A673 (cell line): ENCODE measurements at places on chromosomes 2 and 18. TPM values are rescaled to one million over a fixed set of nuclear protein-coding genes. Genes with fewer than 3 reads are reported as not detected.

DNA sequence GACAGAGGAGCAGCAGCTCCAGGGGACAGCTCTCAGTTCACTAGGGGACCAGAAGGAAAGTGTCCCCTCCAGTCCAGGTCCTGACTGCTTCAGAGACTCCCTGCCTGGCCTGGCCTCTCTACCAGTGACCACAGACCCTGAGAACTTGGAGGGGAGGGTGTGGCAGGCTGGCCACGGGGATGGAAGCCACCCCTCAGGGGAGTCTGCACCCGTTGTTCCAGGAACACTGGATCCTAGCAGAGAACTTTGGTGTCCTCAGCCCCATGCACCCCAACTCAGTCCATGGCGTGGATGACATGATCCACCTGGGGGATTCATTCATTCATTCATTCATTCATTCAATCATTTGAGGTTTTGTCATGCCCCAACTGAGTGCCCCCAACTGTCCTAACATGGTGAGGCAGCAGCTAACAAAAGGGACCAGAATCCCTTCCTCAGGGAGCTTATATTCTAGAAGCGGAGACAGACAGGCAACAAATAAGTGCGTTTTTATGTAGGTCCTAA is 31.9 kb downstream of the MYO7B start:
- DNase-seq: no peak

Gene POTEC
- total RNA-seq: not detected in 2 replicates

Gene ELOA2
- not detected in 2 replicates for total RNA-seq

Gene GRB14
- 0.55 and 0.73 TPM in 2 replicates for total RNA-seq

GRCh38 chr2:223328578-223328977 is 273.6 kb downstream of the SCG2 start:
- DNase-seq: no peak

DNA sequence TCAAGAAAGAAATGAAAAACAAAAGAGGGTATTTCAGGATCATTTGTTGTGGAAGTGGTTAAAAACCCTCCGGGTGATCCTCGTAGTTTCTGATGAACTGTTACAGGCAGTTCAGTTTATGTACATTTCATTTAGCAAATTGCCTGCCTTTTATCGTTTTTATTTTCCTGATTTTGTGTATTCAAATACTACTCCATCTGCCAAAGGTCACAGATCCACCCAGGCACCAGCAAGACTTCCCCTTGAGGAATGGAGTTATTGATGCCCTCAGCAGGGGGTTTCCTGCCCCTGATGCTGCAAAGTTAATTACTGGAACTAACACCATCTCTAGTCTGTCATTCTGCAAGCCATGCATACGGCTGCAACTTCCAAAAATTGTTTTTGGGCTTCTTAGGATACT is 641.9 kb downstream of the SLC4A3 start:
- peak; percentile 99 for DNase-seq

DNA sequence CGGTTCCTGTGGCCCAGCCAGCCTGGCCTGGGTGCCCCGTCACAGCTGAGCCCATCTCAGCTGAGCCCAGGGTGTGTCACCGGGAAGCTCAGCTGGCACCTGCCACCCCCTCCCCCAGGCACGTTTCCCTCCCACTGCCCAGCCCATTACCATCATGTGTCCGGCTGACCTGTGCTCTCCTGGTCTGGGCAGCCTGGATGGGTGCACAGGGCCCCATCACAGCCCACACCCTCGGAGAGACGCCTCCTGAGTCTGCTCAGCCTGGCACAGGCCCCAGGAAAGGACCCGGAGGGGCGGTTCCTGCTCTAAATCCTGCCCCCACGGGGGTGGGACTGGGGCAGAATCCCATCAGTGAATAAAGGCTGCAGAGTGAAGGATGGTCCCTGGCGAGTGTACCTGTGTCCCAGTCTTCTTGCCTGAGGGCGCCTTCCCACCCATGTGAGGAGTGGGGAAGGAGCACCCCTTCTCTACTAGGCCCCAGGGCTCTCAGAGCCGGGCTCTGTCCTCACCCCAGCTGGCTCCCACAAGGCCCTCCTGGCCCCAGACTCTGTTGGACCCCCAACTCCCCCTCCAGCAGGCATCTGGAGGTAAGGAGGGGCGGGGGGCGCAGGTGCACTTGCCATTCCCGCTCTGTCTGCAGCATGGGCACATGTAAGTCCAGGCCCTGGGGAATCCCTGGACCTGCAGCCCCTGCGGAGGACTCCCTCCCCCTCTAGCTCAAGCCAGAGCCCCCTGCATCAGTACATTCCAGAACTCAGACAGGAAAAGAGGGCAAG is 21.2 kb downstream of the GPC1 start:
- no peak for DNase-seq

DNA sequence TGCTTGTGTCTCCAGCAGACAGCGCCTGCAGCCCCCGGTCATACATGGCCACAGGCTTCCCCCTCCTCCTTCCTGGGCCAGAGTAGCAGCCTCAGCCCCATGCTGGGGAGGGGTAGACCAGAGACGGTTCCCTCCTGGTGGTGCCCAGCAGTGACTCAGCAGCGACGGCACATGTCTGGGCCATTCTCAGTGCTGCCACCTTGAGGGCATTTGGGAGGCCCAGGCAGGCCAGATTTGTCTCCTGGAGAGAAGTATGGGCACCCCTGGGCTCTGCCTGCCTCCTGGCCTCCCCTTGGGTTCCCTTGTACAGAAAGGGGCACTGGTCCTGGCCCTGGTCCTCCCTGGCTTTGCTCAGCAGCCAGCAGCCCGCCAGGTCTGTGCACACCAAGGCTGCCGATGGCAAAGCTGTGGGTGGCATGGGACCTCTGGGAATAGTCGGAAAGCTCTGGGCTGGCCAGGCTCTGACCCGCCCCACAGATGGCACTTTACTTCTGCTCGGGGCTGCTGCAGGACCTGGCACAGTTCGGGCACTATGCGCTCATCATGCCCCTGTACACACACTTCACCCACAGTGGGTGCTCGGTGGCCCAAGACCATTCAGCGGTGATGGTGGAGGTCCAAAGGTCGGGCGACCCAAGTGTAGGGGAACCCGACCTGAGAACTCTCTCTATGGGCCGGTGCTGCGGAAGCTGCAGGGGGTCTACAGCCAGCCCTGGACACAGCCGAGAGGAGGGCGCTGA is 11.4 kb upstream of the ALPI start:
- peak; percentile 86 for DNase-seq

DNA sequence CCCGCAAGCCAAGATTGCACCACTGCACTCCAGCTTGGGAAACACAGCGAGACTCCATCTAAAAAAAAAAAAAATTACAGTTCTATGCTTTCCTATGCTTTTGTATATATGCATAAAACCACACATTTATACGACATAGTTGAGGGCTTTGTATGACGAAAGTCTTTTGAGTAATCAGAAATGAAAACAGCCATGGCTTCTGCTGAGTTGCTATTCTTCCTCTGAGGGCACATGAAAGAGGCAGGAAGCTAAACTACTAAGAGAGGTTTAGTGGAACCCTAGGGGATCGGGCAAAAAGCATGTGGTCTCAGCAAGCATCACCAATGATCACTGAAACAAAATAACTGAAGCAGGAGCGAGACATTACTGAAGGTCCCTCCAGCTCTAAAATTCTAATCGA is 99.6 kb downstream of the ZAP70 start:
- peak; percentile 25 for DNase-seq

Gene LYPD6
- 0.54 and 1.8 TPM in 2 replicates for total RNA-seq

Gene REEP1
- 3.6 and 4.8 TPM in 2 replicates for total RNA-seq

DNA sequence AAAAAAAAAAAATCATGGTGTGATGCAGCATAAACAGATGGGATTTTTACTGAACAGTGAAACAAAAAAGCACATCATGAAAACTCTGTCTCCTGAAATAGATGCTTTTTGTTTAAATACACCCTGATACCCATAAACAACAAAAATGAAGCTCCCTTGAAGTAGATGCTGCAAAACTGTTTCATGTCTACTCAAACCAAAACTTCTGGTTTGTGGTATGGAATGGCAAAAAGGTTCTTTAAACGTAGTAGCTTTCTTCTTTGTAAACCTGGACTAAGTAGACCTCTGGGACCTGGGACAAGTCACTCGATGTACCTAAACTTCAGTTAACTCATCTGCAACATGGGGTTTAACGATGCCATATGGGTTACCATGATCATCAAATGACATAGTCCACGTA is 64.4 kb upstream of the RAPH1 start:
- DNase-seq: no peak

- DNase-seq: peak; percentile 12
These were observed 24.1 kb downstream of the RBM43 start for GRCh38 chr2:151237422-151238025.

Gene HOXD13
- 32.7 and 33.8 TPM in 2 replicates for total RNA-seq

GRCh38 chr2:182543741-182544525 is 117.1 kb upstream of the PDE1A start:
- DNase-seq: no peak

DNA sequence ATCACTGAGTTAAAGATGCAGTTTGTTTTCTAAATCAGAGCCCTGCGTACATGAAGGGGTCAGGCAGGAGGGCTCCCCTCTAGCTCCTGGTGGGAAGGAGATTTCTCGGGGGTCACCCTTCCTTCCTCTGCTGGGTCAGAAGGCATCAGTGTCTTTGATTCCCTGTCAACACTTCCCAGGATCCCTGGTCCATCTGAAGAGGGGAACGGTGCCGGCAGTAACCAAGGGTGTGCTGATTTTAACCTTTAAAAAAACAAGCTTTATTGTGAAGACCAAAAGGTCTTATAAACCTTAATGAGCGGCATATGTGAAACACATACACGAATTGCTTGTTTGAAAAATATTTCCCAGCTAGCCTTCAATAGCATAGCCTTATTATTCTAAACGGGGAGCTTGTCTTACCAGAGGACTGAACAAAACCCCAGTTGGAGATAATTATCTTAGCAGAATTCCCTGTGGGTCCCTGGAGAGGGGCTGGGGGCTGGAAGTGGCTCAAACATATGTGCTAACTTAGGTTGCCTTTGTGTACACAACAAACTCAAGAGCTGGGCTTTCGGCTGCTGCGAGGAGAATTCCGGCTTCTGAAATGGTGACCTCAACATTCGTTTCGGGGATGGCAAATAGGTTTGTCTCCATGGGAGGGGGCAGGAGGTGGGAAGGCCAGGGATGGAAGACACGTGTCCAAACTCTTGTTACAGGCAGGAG is 114.9 kb upstream of the MYCN start:
- no peak for DNase-seq

- no peak for DNase-seq
These were observed 66.7 kb downstream of the TRIP12 start for GRCh38 chr2:229855116-229855515.

Gene MOCOS
- total RNA-seq: not detected in 2 replicates

Gene UPP2
- total RNA-seq: not detected in 2 replicates

GRCh38 chr18:3478262-3478978 is 28.4 kb downstream of the TGIF1 start:
- DNase-seq: no peak

Gene TDRD15
- total RNA-seq: not detected in 2 replicates

DNA sequence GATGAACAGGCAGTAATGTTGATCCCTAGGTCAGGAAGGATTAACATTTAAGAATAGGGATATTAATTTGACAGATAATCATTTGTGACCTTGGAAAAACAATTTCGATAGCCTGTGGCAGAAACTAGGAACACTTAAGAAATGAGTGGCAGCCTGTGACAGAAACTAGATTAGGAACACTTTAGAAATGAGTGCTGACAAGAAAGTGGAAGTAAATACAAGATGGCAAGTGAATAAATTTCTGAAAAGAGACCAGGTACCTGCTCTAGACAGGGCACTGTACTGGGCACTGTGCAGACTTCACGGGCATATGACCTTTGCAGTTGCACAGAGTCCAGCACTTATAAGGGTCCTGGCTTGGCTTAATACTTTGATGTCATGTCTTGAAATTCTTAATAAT is 5.5 kb upstream of the HNRNPA3 start:
- no peak for DNase-seq

Gene TM4SF20
- not detected in 2 replicates for total RNA-seq

DNA sequence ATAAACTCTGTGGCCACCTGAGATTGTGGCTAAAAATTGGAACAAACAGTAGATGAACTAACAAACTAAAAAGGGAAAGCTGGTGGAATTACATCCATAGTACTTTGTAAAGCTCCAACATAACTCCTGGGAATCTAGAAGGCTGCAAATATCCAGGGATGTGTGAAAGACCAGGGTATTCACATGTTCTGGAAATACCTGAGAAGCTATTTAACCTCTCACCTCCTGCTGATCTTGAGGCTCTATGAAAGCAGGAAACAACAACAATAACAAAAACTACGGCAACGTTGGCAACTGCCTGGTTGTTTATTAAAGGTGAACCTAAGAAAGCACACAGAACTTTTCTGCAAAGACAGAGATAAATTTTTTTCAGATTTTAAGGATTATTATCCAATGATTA is 171.3 kb downstream of the CCDC178 start:
- no peak for DNase-seq

DNA sequence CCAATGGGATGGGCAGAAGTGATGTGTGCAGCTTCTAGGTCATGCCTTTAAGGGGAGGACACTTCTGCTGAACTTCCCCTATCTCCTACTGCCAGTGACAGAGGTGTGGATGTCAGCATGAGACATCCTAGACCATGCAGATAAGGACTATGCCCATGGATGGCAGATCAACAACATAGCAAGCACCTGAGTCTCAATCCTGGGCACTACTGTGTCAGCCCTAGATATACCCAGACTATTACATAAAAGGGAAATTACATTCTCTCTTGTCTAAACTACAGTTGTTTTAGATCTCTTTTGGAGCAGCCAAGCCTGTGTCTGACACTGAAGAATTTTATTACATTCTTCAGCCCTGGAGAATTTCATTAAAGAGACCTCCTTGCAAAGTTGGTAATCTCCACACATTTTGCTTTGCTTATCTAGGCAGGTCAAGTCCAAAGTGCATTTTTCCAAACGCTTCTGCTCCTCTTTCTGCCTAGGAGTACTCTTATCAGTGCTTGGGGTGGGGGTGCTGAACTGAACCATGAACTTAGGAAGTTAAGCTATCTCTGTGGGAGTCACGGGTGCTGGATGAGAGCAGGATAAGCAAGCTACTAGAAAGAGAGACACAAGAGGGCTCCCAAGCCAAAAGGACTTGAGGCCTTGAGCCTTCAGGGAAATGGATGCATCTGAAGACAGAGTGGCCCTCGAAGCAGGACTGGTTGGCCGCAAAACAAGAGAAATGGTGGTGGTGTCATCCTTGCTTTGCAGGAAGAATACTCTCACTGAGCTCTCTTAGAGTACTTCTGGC is 95.2 kb upstream of the SPRED2 start:
- no peak for DNase-seq

DNA sequence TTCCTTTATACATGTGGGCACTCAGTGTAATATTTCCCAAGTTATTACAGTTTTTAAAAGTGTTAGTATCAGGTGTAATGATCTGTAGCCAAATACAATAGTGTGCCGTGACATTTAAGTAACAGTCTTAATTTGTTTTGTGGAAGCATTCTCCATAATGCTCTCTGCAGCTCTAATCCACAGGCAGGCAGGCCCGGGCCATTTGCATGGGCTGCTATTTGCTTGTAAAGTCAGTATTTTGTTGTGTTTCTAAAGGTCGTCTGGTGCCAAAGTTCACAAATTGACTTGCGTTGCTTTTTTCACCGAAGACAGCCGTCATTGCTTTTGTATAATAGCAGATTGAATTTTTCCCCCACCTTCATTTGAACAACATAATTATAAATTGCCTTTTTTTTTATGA is 153.0 kb downstream of the GBX2 start:
- no peak for DNase-seq

DNA sequence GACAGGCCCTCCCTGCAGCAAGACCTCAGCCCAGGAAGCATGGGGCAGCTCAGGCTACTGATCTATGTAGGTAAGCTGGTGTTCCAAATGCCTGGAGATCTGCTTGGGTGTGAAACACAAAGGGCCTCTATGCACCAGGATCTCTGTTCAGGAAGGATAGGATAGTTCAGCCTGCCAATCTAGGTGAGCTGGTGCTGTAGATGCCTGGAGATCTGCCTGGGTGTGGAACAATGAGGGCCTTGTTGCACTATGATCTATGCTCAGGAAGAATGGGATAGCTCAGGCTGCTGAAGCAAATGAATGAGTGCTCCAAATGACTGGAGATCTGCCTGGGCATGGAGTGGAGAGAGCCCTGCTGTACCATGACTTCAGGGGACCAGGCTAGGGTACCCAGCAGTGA is 48.9 kb upstream of the MYL1 start:
- DNase-seq: no peak
